ENCODE measurements at places on chromosomes 1 and 21. TPM values are rescaled to one million over a fixed set of nuclear protein-coding genes. Genes with fewer than 3 reads are reported as not detected.
A peak's percentile ranks its signal among the peaks of the same experiment; 100 is the strongest.

- peak; percentile 63 for DNase-seq
Measured at GRCh38 chr1:153355445-153356071, 2.1 kb upstream of the S100A9 start.

Gene DIO1
- not detected for total RNA-seq

Gene TUFT1
- 13.2 TPM for total RNA-seq

Gene EFNA3
- total RNA-seq, result 0.59 TPM

Measured in M059J (cell line).